Colonic mucosa (tissue), 4 donors: ENCODE measurements at places on chromosomes 12 and 14. TPM values are rescaled to one million over a fixed set of nuclear protein-coding genes. Genes with fewer than 3 reads are reported as not detected.
A peak's percentile ranks its signal among the peaks of the same experiment; 100 is the strongest.

NOVA1 gene
- total RNA-seq = 3.6 TPM

DBX2 gene
- not detected for total RNA-seq

BORCS5 gene
- 10.7 TPM for total RNA-seq

CISTR gene
- not detected for total RNA-seq

XRCC3 gene
- 8.3 TPM for total RNA-seq

KLRD1 gene
- 1.5 TPM for total RNA-seq

CATSPERB gene
- 2.9 TPM for total RNA-seq

- no peak overlapping the region for H3K4me3 ChIP-seq
- H3K27me3 ChIP-seq = no peaks in the 10 kb centered on the region
- H3K36me3 ChIP-seq = no peaks in the 10 kb centered on the region
- H3K27ac ChIP-seq = peak overlapping the region; percentile 87
- peaks cover 22% of the 10 kb centered on the region for H3K4me1 ChIP-seq
These were observed 67.8 kb downstream of the NTF3 start for GRCh38 chr12:5499566-5500330.

DNA sequence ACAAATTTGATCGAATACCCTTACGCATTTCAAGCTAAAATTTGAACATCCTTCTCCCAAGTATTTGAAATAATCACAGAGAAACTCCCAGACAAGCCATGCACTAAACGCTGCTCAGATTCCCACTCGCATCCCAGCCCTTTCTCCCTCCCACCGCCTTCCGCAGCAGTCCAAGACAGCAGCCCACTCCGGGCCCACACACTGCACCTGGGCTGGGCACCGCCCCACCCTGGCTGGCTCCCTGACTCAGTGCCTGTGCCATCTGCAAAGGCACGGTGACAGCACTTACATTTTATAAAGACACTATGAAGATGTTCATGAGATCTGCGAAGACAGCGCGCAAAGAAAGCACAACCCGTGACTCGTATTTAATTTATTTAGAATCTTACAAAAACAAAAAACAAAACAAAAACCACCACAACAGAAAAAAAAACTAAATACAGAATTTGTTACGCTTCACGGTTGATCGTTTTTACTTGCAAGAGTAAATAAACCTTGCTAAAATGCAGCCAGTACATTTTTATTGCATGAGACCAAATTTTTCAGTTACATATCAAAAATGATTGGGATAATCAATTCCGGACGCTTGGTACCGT lies 17.2 kb upstream of the CDK2AP1 start:
- H3K4me1 ChIP-seq = no peaks in the 10 kb centered on the region
- peaks cover 4% of the 10 kb centered on the region for H3K36me3 ChIP-seq
- no peaks in the 10 kb centered on the region for H3K27me3 ChIP-seq
- H3K4me3 ChIP-seq = no peak overlapping the region
- no peak overlapping the region for H3K27ac ChIP-seq

DNA sequence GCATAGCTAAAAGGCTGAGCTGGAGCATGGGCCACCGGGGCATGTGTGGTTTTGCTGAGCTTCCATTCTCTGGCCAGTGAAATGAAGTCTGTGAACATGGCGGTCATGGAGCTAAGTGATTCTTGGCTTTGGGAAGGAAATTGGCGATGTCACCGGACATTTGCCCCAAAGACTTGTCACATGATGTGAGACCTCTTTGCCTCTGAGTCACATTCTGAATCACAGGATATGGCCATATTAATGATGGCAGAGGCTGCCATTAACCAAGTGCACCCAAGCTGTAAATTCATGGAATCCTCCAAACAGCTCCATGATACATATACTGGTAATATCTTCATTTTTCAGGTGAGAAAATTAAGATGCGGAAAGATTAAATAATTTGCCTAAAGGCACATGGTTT lies 27.4 kb upstream of the BATF start:
- H3K4me3 ChIP-seq = no peak overlapping the region
- H3K36me3 ChIP-seq = no peaks in the 10 kb centered on the region
- no peaks in the 10 kb centered on the region for H3K27me3 ChIP-seq
- no peaks in the 10 kb centered on the region for H3K4me1 ChIP-seq
- H3K27ac ChIP-seq = no peak overlapping the region
- no peak for DNase-seq

- H3K4me3 ChIP-seq = no peak overlapping the region
- no peak overlapping the region for H3K27ac ChIP-seq
These were observed 168.5 kb upstream of the RTL1 start for GRCh38 chr14:101072070-101072469.

- DNase-seq = no peak
- no peak overlapping the region for H3K27ac ChIP-seq
- no peaks in the 10 kb centered on the region for H3K4me1 ChIP-seq
- no peaks in the 10 kb centered on the region for H3K27me3 ChIP-seq
- H3K36me3 ChIP-seq = no peaks in the 10 kb centered on the region
- H3K4me3 ChIP-seq = no peak overlapping the region
These were observed 68.0 kb downstream of the FERMT2 start for GRCh38 chr14:52882824-52883223.

GRCh38 chr14:102798926-102799325 lies 21.7 kb downstream of the TRAF3 start:
- H3K4me1 ChIP-seq = no peaks in the 10 kb centered on the region
- H3K27ac ChIP-seq = no peak overlapping the region
- H3K27me3 ChIP-seq = no peaks in the 10 kb centered on the region

DNA sequence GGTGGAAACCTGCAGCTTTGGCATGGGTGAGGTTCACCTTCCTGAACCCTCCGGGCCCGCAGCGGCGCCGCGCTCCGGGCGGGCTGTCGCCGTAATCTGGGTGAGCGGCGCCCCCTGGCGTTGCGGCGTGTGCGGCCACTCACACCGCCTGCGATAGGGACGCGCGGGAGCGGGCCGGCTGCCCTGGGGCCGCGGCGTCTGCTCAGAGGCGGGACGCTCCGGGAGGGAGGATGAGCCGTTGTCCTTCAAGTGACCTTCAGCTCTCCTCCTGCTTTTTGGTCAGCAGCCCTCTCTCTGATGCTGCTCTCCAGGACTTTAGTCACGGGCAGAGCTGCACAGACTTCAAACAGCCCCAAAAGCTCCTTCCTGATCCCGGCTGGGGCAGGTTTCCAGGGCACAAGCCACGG lies 211.7 kb upstream of the FKBP4 start:
- H3K27me3 ChIP-seq = no peaks in the 10 kb centered on the region
- H3K36me3 ChIP-seq = no peaks in the 10 kb centered on the region
- no peak overlapping the region for H3K4me3 ChIP-seq
- H3K4me1 ChIP-seq = no peaks in the 10 kb centered on the region
- H3K27ac ChIP-seq = no peak overlapping the region
- DNase-seq = peak; percentile 75

- H3K4me1 ChIP-seq = no peaks in the 10 kb centered on the region
- no peak for DNase-seq
- no peak overlapping the region for H3K4me3 ChIP-seq
- H3K36me3 ChIP-seq = no peaks in the 10 kb centered on the region
- H3K27me3 ChIP-seq = no peaks in the 10 kb centered on the region
These were observed 73.9 kb upstream of the KRR1 start for GRCh38 chr12:75585330-75585729.

GRCh38 chr14:67319142-67319541 lies 40.5 kb downstream of the ATP6V1D start:
- H3K36me3 ChIP-seq = no peaks in the 10 kb centered on the region
- no peak overlapping the region for H3K4me3 ChIP-seq
- H3K27ac ChIP-seq = no peak overlapping the region
- H3K4me1 ChIP-seq = no peaks in the 10 kb centered on the region
- DNase-seq = no peak

GRCh38 chr12:92438641-92439419 lies 264.0 kb upstream of the PLEKHG7 start:
- no peaks in the 10 kb centered on the region for H3K4me1 ChIP-seq
- no peaks in the 10 kb centered on the region for H3K36me3 ChIP-seq
- H3K4me3 ChIP-seq = no peak overlapping the region
- DNase-seq = no peak
- H3K27ac ChIP-seq = no peak overlapping the region

DNA sequence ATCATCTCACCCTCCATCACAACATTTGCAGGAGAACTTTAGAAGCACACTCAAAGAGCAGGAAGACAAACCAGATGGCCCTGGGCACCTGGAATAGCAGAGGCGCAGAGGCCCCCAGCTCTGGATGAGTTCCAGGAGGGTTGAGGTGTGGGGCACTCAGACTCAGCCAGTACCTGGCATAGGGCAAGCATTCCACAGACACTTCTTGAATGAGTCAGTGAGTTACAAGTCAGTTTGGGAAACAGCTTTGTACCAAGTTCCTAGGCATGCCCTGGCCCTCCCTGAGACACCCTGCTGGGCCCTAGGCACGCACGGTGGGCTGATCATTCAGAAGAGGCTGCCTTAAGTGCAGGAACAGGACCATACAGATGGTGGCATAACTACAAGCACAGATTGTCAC lies 54.3 kb downstream of the MAP3K9 start:
- no peak for DNase-seq
- H3K27me3 ChIP-seq = no peaks in the 10 kb centered on the region
- no peak overlapping the region for H3K27ac ChIP-seq
- peaks cover 4% of the 10 kb centered on the region for H3K4me1 ChIP-seq
- H3K4me3 ChIP-seq = no peak overlapping the region
- no peaks in the 10 kb centered on the region for H3K36me3 ChIP-seq

DNA sequence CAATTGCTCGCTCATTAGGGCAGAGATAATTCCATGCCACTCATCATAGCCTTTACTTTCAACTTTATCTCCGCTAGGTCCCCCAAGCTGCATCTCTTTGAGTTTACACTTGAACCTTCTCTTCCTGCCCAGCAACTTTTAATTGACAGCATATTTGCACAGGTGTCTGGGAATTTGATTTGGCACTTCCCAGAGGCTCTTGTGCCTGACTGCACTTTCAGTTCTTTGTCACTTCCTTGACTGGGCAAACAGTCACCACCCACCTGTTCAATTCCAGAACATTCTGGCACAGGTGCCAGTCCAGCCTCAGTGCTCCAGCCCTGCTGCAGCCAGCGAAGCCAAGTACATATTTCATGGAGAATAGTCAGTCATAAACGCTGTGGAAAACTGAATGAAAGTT lies 110.1 kb upstream of the LRIG3 start:
- no peak overlapping the region for H3K4me3 ChIP-seq
- peak overlapping the region; percentile 58 for H3K27ac ChIP-seq
- H3K36me3 ChIP-seq = no peaks in the 10 kb centered on the region
- no peaks in the 10 kb centered on the region for H3K4me1 ChIP-seq
- H3K27me3 ChIP-seq = no peaks in the 10 kb centered on the region

DNA sequence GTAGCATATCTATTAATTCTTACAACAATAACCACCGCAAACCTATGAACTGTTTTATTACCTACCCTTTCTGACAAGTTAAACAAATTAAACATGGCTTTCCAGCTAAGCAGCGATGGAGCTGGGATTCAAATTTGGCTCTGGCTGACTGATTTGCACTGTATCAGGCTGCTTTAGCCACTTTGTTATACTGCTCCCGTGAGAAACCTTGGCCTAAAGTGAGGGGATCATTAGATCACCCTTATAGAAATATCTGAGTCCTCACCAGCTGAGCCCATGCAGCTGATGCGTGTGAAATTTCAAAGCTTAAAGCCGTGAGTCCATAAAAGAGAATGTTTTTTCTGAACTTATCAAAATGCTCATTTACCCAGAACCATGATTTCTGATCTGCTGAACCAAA lies 8.1 kb upstream of the GPHB5 start:
- no peak for DNase-seq
- H3K27ac ChIP-seq = no peak overlapping the region
- no peaks in the 10 kb centered on the region for H3K4me1 ChIP-seq
- H3K27me3 ChIP-seq = no peaks in the 10 kb centered on the region
- no peaks in the 10 kb centered on the region for H3K36me3 ChIP-seq
- H3K4me3 ChIP-seq = no peak overlapping the region

GRCh38 chr12:113131556-113131955 lies 4.0 kb downstream of the RASAL1 start:
- no peak for DNase-seq
- no peaks in the 10 kb centered on the region for H3K36me3 ChIP-seq
- no peak overlapping the region for H3K27ac ChIP-seq

DNA sequence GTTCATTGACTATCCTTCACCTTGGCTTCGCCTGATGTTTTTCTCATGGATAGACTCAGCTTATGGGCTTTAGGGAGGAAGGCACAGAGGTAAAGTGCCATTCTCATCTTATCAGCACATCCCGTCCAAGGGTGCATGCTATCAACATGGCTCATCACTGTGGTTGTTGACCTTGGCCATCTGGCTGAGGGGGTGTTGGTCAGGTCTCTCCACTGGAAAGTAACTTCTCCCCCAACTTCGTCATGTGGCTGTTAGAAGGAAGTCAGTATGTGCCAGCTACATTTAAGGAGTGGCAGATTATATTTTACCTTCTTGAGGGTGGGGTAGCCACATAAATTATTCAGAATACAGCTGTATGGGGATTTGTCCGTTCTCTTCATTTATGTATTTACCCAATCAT lies 68.9 kb downstream of the EML1 start:
- DNase-seq = no peak
- H3K4me3 ChIP-seq = no peak overlapping the region
- no peak overlapping the region for H3K27ac ChIP-seq
- H3K4me1 ChIP-seq = no peaks in the 10 kb centered on the region
- no peaks in the 10 kb centered on the region for H3K36me3 ChIP-seq

- H3K4me1 ChIP-seq = peaks cover 5% of the 10 kb centered on the region
- peaks cover 6% of the 10 kb centered on the region for H3K27me3 ChIP-seq
- no peak within 1 kb of the TSS for H3K27ac ChIP-seq
- no peaks in the 10 kb centered on the region for H3K36me3 ChIP-seq
- H3K4me3 ChIP-seq = peak within 1 kb of the TSS; percentile 47
These were observed at the start of gene TMEM63C for GRCh38 chr14:77181603-77182437. TMEM63C (plus strand) TSS chr14:77181798; CDS start chr14:77218814, 37,016 bp downstream.

DNA sequence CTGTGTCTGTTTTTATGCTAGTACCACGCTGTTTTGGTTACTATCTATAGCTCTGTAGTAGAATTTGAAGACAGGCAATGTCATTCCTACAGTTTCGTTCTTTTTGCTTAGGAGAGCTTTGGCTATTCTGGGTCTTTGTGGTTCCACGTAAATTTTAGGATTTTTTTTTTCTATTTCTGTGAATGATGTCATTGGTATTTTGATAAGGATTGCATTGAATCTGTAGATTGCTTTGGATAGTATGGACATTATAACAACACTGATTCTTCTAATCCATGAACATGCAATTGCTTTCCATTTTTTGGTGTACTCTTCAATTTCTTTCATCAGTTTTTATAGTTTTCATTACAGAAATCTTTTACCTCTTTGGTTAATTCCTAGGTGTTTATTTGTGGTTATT lies 345.2 kb downstream of the TMEM121 start:
- no peaks in the 10 kb centered on the region for H3K4me1 ChIP-seq
- H3K27ac ChIP-seq = no peak overlapping the region
- H3K36me3 ChIP-seq = no peaks in the 10 kb centered on the region
- no peak overlapping the region for H3K4me3 ChIP-seq

DNA sequence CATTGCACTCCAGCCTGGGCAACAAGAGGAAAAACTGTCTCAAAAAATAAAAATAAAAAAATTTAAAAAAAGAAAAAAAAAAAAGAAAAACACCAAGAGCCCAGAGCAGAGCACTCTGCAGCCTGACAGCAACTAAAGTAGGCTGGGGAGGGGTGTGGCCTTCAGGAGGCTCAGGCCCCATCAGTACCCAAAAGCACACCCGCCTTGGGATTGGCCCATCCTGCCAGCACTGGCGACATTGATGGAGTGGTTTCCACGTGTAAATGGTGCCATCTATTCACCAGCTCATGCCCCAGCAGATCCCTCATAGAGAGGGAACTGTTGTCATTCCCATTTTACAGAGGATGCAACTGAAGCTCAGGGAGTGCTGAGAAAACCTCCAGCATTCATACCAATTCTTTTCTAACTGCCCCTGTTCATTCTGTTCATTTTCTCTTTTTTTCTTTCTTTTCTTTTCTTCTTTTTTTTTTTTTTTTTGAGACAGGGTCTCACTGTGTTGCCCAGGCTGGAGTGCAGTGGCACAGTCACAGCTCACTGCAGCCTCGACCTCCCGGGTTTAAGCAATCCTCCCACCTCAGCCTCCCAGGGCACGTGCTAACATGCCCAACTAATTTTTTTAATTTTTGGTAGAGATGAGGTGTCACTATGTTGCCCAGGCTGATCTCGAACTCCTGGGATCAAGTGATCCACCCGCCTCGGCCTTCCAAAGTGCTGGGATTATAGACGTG lies 89.3 kb downstream of the IRF2BPL start:
- H3K4me1 ChIP-seq = no peaks in the 10 kb centered on the region
- H3K27me3 ChIP-seq = no peaks in the 10 kb centered on the region
- H3K4me3 ChIP-seq = no peak overlapping the region
